ENCODE measurements at places on chromosomes 6 and 20. TPM values are rescaled to one million over a fixed set of nuclear protein-coding genes. Genes with fewer than 3 reads are reported as not detected.

PTCRA gene
- not detected for total RNA-seq

KCNK16 gene
- total RNA-seq, result not detected

DEFB110 gene
- not detected for total RNA-seq

KHDRBS2 gene
- total RNA-seq, result not detected

FAM209A gene
- total RNA-seq, result 0.25 TPM
